ENCODE measurements at places on chromosomes 2 and 18.

- no peak for DNase-seq
These were observed 89.1 kb downstream of the ZNF385B start for GRCh38 chr2:179772346-179772745.

DNA sequence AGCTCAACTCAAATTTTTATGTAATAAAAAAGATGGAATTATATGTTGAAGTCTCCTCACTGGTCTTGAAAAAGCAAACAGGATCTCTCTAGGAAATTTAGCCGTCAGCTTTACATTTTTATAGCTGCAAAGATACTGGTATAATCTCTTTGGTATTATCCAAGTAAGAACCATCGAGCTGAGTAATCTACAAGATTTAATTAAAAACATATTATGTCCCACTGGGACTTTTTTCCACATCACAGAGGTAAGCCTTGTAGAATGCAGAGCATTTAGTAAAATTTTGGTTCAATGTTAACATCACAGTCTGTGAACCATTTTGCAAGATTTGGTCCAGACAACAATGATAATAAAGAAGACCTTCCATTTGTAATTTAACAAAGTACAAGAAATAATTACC, 162.6 kb upstream of the SLC39A10 start:
- DNase-seq, result peak; percentile 68

DNA sequence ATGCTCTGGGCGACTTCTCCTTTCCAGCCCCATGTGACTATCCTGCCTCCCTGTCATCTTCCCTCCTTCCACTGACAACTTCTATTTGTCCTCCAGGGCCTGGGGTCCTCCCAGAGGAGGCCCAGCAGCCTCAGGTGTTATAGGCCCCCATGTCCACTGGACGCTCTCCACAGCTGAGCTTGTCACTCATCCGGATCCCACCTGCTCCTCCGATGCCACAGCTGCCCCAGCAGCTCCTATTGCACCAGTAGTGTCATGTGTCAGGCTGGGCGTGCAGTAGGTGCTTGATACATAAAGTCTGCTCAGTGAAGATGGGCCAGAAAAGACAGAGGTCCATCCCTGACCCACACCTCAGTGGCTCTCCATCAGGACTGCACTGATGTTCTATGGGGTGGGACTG, 305.7 kb upstream of the MYT1L start:
- no peak for DNase-seq

DNA sequence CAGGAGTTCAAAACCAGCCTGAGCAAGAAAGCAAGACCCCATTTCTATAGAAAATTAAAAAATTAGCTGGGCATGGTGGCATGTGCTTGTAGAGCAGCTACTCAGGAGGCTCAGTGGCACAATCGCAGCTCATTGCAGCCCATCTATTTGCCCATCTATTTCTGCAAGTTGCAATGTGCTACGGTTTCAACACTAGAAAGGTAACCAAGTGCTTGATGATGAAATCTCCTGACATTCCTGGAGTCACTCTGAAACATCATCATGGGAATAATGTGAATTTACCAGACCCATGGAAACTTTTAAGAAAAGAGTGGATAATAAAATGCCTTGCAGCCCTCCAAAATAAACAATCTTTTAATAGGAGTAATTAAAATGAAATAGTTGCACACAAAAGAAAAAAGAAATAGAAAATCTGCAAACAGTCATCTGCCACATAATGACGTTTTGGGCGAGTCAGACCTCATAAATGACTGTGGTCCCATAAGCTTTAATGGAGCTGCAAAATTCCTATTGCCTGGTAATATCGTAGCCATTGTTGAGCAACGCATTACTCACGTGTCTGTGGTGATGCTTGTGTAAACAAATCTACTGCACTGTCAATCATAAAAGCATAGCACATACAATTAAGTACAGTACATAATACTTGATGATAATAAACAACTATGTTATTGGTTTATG, 46.6 kb upstream of the AMMECR1L start:
- DNase-seq, result peak; percentile 93

DNA sequence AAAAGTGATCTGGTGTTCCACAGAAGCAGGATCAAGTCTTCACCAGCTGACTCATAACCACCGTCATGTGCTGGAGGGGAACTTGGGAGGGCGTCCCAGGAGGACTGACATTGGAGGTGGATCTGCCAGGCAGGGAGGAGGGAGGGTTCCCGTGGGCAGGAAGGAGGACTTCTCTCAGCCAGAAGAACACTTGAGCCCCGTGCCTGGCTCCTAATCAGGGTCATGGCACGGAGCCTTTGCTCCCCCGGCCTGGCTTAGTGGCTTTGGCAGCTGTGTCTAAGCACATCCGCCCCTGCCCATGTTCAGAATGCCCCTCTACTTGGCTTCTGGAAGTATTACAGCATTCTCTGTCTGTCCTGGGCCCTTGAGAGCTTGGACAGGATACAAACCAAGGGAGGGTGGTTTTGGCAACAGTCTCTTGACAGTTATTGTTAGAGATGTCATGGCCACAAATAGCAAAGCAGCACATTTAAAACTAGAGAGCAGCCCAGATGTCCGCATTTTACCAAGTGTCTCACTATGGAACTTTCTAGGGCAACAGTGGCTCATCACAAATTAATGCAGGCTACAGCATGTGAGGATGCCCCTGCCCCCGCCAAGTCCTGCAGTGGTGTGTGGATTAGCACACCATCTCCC, 11.5 kb downstream of the PPP1R7 start:
- peak; percentile 98 for DNase-seq

- DNase-seq, result peak; percentile 22
These were observed 308.0 kb upstream of the STON1 start for GRCh38 chr2:48221846-48222516.

GRCh38 chr2:168952424-168952823, 51.3 kb downstream of the G6PC2 start:
- no peak for DNase-seq

DNA sequence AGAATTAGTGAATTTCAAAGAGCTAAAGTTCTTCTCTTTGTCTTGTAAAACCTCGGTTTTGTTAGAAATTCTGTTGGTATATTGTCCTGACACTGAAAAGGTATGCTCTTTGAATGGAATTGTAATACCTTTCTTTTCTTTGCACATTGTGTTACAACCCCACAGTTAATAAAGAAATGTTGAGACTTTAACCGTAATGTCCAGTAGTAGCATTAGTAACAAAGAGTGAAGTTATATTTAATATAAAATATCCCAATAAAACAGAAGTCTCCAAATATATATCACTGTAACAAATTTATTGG, 69.8 kb downstream of the EHBP1 start:
- DNase-seq, result no peak

DNA sequence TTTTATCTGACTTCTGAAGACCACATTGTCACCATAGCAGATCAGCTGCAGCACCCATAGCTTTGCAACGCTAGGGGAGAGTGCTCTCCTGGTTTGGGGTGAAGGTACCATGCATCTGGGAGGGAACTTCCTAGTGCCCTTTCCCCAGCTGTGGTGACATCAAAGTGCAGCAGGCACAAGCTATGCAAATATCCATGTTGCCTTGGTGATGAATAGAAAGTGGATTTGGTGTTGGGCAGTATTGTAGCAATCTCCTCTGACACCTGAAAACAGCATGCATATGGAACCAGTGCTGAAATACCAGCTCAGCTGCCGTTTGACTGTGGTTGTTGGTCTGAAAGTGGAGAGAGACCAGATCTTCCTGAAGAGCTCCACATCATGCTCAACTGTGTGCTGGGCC, 37.1 kb downstream of the BCL2L11 start:
- no peak for DNase-seq

DNA sequence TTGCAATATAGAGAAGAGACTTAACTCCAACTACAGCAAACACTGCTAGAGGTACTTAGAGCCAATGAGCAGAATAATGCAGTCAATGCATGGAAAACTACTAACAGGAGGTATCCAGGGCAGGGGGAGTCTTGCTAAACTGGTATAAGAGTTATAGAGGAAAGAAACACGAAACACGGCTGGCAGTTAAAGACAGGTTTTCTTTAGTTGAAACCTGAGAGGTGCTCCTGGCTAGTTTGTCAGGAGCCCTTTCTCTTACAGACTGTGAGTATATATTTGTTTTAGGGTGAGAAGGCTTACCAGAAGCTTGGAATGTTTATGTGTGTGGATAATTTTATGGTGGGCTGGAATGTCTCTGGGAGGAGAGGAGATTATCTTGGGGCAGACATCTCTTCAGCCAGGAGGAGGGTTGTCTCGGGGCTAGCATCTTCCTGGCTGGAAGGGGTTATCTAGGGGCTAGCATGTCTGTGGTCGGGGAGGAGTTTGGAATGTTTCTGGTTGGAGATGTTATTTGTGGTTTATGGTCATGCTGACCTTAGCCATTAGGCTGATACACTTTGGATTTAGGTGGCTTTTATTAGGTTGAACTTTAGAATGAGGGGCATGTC, 1048.8 kb downstream of the DPP10 start:
- no peak for DNase-seq

- DNase-seq, result no peak
These were observed 61.3 kb downstream of the CYBRD1 start for GRCh38 chr2:171583566-171583965.

DNA sequence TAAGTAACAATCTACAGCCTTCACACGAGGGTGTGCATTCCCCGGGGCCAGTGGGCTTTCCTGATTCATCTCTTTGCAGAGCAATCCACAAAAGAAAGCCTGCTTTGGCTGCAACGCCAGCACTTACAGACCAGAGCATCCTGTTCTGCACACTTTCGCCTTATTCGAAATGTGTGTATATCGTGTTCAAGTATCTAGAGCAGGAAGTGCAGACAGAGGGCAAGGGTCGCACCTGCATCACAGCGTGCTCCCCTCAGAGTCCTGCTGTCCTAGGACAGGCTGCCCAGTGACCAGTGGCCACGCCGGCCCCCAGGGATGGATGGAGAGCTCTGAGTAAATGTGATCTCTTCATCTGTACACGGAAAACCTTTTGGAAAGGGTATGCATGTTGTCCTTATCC, 264.3 kb downstream of the ZNF516 start:
- no peak for DNase-seq

DNA sequence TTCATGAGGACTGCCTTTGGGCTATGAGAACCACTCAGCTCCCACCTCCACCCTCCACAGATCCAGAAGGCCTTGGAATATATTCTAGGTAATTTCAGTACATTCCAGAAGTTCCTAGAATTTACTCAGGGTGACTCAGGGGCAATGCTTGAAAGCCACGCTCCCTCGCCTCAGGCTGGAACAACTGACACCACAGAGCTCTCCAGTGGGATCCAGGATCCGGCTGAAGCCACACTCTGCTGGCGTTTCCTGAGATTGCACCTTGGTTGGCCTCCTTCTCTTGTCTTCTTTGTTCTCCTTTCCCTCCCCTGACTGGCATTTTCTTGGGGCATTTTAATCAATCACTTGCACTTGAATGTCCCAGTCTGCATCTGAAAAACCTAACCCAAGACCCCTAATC, 92.6 kb upstream of the KCNE4 start:
- DNase-seq, result peak; percentile 61

- DNase-seq, result no peak
These were observed 89.0 kb downstream of the INSIG2 start for GRCh38 chr2:118177318-118177717.

DNA sequence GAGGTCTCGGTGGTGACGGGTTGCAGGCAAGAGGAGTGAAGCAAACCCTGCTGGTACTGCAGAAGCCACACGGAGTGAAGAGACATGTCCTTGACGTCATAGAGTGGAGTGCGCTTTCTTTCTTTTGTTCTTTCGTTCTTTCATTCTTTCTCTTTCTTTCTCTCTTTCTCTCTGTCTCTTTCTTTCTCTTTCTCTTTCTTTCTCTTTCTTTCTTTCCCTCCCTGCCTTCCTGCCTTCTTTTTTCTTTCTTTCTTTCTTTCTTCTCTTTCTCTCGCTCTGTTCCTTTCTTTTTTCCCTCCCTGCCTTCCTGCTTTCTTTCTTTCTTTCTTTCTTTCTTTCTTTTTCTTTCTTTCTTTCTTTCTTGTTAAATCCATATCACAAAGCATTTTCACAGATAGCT, 39.2 kb downstream of the LRRFIP1 start:
- DNase-seq, result no peak

DNA sequence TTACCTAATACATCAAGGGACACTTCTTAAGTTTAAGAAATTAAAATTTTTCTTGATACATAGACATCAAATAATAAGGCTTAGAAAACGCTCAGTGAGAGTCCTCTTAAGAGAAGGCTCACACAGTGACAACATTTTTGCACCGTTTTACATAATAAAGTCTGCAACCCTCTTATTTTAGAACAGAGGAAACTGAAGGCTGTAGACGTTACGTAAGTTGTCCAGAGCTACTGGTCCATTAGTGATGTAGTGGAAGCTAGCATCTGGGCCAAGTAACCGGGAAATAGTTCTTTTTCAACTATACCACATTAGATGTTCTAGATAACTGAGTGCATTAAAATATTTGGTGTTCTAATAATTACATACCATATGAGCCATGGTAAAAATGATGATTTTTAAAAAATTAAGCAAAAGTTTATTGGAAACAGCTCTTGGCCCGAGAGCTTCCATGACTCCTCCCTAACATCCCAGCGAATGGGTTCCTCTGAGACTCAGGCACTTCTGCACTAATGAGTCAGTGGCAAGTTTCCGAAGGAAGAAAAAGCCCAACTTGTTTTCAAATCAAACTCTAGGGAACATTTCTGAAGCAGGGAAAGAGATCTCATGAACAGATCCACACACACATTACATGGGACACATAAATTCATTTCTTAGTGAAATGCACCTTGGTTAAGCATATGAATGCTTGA, 232.6 kb upstream of the PXDN start:
- peak; percentile 52 for DNase-seq

- peak; percentile 54 for DNase-seq
These were observed 539.5 kb downstream of the NRXN1 start for GRCh38 chr2:50492477-50492851.

GRCh38 chr18:55763298-55763697, 175.3 kb upstream of the TCF4 start:
- DNase-seq, result peak; percentile 27

DNA sequence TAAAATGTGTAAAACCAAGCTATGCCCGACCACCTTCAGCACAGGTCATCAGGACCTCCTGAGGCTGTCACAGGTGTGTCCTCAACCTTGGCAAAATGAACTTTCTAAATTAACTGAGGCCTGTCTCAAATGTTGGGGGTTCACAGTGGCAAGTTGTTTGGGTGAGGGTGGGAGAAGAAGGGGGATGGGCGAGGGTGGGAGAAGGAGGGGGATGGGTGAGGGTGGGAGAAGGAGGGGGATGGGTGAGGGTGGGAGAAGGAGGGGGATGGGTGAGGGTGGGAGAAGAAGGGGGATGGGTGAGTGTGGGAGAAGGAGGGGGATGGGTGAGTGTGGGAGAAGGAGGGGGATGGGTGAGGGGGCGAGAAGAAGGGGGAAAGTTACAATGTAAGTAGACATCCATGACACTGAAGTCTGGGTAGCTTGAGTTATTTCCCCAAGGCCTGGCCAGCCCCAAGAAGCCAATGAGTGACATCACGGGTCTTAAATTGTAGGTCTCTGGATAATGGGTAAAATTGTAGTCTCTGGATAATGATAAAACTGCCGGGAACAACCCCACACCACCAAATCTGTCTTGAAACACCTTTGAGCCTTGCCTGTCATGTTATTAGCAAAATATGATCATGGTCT, 56.3 kb downstream of the TIMM21 start:
- no peak for DNase-seq

GRCh38 chr2:189876271-189876670, 92.0 kb downstream of the PMS1 start:
- DNase-seq, result peak; percentile 23

GRCh38 chr2:71554706-71555056, 101.3 kb downstream of the DYSF start:
- no peak for DNase-seq

- peak; percentile 87 for DNase-seq
These were observed 956.2 kb upstream of the LRATD1 start for GRCh38 chr2:13676269-13676668.

GRCh38 chr2:16161768-16162490, 221.6 kb downstream of the MYCN start:
- DNase-seq, result no peak

All from fibroblast of mammary gland (primary cell).